ENCODE measurements at places on chromosomes 7 and 10.

GRCh38 chr10:84329986-84330651 lies 1.7 kb downstream of the CCSER2 start:
- DNase-seq: no peak

- no peak for DNase-seq
Measured at GRCh38 chr10:101643546-101643945, 51.4 kb downstream of the FBXW4 start.

GRCh38 chr7:137682596-137682995 lies 164.2 kb downstream of the DGKI start:
- DNase-seq: no peak

GRCh38 chr10:49347827-49348226 lies 48.1 kb downstream of the DRGX start:
- no peak for DNase-seq

- DNase-seq: no peak
Measured at GRCh38 chr7:44666566-44666965, 60.1 kb downstream of the OGDH start.

GRCh38 chr7:124032369-124033094 lies at the start of gene TMEM229A:
Gene TMEM229A, minus strand, starts transcription at chr7:124033067. Its CDS starts 64 bp downstream, at chr7:124033003.
- DNase-seq: peak; percentile 60

GRCh38 chr7:41889040-41889439 lies 186.2 kb upstream of the INHBA start:
- no peak for DNase-seq

GRCh38 chr10:98676895-98677294 lies 230.2 kb upstream of the HPS1 start:
- no peak for DNase-seq

GRCh38 chr7:2638224-2638991 lies 6.6 kb downstream of the TTYH3 start:
- DNase-seq: no peak

DNA sequence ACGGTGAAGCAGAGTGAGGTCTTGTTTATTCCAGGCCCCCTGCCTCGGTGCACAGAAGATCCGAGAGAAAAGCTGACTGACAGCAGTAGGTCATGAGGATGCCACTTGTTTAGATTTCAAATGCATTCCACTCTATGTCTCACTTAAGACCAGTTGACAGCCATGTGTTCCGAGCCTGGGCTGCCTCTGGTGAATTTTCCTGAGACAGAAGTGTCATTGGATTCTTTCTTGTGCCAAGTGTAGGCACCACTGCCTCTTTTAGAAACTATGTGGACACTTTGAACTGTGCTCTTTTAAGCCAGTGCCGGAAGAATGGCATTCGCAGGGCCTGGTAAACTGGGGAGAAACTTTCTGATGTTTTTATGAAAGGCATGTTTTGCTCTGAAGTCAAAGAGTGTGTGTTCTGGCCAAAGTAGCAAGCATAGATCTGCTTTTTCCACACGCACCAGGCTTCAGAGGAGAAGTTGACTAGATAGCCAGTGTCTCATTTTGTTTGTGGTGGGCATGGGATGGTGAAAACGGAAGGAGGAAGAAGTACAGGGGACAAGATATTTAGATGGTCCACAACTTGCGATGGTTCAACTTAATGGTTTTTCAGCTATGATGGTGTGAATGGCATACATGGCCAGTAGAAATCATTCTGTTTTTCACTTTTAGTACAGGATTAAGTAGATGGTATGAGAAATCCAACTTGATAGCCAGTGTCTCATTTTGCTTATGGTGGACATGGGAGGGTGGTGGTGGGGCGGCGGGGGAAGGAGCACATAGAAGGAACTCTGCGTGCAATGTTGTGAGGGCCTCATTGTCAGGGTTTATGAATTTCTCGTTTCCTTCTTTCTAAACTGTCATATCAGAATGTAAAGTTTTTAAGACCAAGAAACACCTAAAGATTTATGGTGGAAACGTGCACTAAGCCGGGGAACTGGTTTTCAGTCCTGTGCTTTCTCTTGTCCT lies 41.5 kb downstream of the CYP17A1 start:
- no peak for DNase-seq

DNA sequence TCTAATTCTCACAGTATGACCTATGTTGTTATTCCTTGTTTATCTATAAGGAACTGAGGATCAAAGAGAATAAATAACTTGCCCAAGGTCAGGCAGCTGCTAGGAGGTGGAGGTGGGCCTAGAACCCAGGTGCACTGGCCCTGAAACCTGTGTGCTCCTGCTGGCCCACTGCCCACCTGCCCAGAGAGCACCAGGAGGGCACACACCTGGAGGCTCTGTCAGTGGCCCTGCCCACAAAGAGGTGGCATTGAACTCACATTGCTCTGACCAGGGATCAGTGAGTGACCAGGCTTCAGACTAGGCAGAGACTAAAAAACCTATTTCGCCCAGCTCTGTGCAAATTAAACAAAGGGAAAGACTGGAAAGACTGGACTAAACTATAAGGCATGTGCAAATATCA lies 210.6 kb downstream of the TNS3 start:
- no peak for DNase-seq

GRCh38 chr7:150377196-150377595 lies 1.9 kb upstream of the ZNF775 start:
- no peak for DNase-seq

- no peak for DNase-seq
Measured at GRCh38 chr7:117424090-117424829, 3.0 kb downstream of the ASZ1 start.

DNA sequence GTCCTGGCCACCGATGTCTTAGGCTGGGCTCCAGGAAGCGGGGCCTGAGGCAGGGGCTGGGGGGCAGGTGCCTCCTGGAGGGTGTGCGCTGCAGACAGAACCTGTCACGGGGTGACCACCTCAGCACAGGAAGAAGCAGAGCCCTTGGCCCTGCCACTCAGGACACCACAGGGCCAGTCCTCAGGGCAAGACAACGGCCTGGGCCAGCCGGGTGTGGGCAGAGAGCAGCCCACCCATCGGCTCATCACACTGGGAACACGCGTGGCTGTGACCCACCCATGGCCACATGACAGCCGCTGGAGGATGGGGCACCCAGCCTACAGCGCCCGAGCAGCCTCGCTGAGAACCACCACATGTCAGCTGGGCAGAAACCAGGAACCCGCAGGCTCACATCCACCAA lies 5.9 kb upstream of the DIP2C start:
- DNase-seq: no peak

GRCh38 chr10:63206997-63207811 lies 74.1 kb downstream of the NRBF2 start:
- DNase-seq: no peak

DNA sequence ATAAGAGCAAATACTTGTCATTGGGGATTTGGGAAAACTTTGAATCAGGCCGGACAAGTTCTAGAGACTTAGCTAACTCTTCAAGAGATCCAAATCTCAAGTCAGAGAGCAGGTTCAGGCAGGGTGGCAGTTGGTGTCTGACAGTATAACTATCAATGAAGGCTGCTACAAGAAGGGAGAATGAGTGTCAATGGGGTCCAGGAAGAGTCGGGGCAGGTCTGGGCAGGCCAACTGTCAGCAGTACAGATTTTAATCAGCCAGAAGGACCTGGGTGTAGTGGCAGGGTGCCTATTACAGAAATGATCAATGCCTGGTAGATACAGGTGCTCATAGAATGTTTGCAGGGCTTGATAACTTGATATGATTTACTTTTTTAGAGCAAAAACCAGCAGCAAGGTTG lies 751.1 kb downstream of the GRM8 start:
- no peak for DNase-seq

DNA sequence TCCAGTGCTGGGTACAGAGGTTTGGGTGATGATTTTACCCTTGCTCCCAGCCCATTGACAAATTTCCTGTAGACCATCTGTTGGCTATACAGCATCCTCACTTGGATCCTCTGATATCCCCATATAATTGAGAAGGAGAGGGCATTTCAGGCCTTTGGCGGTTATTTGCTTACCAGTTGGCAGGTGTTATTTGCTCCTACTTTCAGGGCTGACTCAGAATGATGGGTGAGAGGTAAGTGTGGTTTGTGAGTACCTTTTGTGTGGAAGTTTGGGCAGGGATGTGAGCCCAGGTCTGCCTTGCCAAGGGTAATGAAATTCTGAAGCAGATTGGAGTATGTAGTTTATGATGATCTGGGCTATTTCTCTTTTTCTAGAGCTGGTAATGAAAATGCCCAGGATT lies 93.6 kb downstream of the LRMDA start:
- no peak for DNase-seq

GRCh38 chr7:18834577-18834976 lies 282.9 kb downstream of the TWIST1 start:
- no peak for DNase-seq

DNA sequence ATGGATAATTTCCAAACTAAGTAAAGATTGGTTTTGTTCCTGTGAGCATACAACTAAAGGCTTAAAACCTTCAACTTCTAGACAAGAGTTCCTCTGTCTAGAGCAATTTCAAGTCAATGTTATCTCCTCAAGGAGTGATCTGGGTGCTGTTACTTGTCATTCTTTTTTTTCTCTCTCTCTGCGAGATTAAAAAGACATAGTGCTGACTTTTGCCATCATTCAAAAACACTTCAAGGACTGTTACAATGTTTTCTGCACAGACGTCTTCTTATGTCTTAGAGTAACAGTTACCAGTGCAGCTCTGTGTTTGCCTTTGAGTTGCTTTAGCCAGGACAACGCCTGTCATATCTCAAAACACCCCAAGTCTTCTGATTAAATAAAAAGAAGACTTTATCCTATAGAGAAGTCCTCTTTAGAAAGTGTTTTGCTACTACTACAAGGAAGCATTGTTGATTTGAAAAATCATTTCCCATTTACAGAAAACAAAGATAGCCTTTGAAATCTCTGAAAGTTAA lies 263.5 kb upstream of the FERD3L start:
- no peak for DNase-seq
